ENCODE measurements at places on chromosomes 11 and 22.

DNA sequence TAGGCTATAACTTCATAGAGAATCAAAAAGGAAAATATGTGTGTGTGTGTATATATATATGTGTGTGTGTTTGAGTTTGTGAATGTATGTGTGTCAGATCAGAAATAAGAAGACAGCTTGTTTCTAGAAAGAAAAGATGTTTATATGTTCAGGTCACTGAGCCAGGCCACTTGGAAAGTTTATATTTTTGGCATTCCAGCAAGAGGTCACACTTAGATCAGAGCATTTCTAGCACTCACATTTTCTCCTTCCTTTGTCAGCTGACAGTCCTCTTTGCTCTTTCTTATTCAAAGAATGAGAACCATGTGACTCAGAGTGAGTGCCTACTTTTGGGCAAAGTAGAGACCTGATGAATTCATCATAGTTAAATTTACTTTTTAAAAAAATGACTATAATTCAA, 22.9 kb downstream of the RAB38 start:
- no peak for DNase-seq

- no peak for DNase-seq
These were observed 16.1 kb downstream of the MUC5B start for GRCh38 chr11:1238767-1239595.

GRCh38 chr22:40855979-40856512, 393 bp downstream of the ST13 start:
- no peak for DNase-seq

DNA sequence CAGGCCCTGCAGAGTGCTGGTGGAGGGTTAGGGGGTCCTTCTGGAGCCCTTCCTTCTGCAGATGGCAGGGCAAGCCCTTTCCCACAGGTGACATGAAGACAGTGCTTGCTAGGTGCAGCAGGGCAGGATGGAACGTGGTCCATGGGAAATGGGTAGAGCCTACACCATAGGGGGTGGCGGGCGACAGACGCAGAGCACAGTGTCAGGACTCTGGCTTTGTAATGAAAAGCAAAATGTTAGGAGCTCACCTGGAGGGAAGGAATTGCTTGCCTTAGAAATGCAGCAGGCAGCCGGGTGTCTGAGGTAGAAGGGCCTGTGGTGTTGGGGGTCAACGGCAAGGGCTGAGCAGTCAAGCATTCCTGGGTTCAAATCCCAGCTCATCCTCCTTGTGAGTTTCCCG, 54.9 kb downstream of the ARHGAP8 start:
- no peak for DNase-seq

GRCh38 chr11:46369458-46370152, 11.9 kb upstream of the MDK start:
- peak; percentile 30 for DNase-seq

DNA sequence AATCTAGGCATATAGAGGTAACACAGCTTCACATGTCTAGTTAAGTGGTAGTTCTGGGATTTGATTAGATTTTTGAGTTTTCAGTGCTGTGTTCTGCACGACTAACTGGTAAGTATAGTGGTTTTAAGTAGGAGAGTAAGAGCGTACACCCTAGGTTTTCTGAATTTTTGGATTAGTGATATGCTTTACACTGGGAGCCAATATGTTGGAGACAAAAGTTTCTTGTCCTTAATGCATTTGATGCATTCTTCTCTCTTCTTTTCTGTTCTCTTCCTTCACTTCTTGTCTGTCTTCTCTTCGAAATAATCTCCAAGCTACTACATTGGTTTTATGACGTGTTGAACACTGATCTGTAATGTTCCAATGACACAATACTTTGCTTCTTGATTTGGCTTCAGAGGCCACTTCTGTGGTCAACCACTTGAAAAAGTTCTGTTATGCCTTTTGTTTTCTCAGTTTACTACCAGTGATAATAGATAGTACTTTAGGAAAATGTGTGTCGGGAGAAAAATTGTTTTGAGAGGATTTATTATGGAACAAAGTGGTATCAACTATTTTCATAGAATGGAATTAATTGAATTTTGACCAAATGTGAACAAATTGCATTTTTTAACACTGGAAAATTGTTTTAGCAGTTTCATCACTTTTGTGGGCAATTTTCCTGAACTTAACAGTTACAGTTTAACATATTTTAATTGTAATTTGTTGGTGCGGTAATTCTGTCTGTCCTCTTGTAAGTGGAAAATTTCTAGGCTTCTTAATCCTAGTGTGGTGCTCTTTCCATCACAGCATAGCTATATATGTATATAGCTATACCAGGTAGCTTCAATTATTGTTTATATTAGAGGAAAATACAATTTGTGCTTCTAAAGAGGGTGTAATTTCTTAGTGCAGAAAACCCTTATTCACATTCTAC, 2.6 kb downstream of the PDE3B start:
- DNase-seq: no peak

DNA sequence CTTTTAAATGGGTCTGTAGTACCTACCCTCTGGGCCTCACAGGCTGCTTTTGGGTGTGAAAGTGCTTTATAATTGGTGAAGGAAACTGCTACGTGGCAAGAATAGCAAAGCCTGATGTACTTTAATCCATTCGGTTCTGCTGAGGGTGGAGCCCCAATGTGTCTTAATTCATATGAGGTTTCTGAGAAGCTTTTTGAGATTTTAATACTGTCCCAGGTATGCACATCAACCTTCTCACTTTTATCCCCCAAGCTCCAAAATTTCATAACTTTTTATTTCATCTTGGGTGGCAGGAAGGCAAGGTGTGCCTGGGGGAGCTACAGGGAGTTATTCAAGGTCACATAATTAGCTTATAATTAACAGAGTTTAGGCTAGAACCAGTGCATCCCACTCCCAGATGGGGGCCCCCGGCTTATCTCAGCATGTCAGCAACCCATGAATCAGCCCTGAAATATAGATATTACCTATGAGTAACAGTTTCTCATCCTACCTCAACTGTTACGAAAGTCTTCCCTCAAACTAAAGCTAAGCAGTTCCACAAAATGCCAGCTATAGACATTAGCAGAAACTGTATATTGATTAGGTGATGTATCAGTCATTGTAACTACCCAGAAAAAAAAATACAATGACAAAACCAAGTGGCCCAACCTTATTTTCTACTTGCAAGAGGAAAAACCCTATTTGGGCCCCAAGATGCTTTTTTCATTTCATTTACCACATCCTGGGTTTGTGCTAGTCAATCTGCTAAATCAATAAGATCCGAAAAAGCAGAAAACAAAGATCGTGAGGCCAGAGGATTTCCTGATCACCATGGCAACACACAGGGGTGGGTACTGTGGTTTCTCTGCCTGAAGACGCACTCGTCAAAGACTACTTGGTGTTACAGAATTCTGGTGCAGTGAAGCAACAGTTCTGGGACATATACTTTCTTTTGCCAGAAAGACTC, 26.7 kb downstream of the CD44 start:
- DNase-seq: peak; percentile 71

Data from GDM1 (cell line).